GF-D8 (cell line): ENCODE measurements at places on chromosomes 2 and 18.

DNA sequence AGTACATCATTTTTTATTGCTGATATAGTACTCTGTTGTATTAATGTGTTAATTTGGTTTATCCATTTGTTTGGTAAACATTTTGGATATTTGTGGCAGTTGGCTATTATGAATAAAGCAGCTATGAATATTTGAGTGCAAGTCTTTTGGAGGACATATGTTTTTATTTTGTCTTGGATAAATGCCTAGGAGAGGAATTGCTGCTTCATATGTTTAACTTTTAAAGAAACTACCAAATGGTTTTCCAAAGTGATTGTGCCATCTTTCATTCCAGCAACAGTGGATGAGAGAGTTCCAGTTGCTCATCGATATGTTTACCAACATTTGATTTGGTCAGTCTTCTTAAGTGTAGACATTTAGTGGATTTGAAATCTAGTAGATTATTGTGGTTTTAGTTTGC, 51.8 kb downstream of the MERTK start:
- DNase-seq: no peak

- DNase-seq: no peak
These were observed 194.1 kb downstream of the SS18 start for GRCh38 chr18:25896178-25896780.

DNA sequence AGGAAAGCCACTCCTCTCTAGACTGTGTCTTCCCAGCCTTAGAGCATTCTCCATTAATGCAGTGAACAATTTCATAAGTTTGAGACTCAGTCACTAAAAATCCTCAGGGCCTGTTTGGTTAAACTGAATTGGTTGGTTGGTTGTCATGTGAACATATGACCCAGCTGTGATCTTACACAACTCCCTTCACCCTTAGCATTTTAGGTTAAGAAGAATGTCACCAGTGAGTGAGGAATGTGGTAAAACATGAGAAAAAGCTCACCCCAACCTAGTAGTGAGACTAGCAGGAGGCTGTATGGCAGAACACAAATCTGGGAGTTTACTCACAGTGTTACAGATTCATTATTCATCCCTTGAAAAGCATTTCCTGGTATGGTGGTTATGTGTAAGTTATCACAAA, 32.4 kb downstream of the LHCGR start:
- no peak for DNase-seq

GRCh38 chr2:181142514-181142913, 162.1 kb downstream of the UBE2E3 start:
- no peak for DNase-seq

DNA sequence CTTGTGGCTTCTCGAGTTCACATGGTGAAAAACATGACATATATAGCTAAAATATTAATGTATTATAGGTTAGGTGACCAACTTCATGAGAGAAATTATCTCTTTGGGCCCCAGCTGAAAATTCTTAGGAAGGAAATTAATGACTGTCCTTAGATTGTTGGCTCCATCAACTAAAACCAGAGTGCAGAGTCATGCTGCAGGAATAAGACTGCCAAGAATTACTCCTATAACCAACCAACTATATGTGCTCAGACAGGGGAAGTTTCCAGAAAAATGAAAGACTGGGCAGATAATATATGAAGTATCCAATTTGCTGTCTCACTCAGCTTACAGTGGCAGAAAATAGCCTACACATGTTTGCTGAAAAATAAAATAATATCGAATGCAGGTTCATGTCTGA, 71.0 kb upstream of the TMEFF2 start:
- no peak for DNase-seq

- DNase-seq: no peak
These were observed 111.4 kb upstream of the PGAP1 start for GRCh38 chr2:197037863-197038398.

- DNase-seq: no peak
These were observed 204.4 kb upstream of the TWIST2 start for GRCh38 chr2:238643400-238643907.

DNA sequence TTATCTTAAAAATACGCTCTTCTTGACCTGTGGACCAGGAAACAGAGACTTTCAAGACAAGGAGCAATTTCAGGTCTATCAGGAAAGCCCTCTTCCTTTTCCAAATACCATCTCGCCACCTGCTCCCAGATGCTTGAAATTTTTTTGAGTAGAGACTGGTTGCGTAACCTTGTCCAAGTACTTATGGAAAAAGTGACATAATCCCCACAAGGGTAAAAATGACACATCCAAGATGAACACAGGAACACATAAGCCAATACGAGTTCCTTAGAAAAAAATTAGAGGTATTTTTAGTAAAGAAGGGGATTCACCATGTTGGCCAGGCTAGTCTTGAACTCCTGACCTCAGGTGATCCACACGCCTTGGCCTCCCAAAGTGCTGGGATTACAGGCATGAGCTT, 1.8 kb downstream of the SERPINB13 start:
- DNase-seq: no peak

GRCh38 chr2:120936476-120937334, 201.0 kb downstream of the GLI2 start:
- DNase-seq: no peak

DNA sequence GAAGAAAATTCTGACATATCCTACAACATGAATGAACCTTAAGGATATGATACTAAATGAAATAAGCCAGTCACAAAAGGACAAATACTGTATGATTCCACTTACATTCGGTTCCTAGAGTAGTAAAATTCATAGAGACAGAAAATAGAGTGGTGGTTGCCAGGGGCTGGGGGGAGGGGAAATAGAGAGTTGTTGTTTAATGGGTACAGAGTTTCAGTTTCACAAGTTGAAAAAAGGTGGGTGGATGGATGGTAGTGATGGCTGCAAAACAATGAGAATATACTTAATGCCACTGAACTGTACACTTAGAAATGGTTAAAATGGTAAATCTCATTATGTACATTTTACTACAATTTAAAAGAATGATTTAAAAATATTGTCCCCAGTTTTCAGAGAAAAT, 53.3 kb upstream of the NFU1 start:
- no peak for DNase-seq

DNA sequence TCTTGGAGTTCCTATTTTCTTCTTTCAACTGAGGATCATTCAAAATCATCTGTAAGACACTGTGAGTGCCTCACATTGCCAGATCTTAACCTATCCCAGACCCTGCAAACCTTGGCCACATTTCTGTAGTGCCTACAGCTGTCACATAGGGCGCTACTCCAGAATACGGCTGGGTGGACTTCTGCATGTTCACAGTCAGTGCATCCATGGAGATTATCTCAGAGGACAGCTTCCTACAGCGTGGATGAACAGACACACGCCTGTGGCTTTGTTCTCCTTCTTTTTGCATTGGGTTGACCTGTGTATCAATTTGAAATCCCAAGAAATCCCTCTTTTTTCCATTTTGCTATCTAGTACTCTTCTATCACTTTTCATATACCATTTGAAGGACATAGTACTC, 1.9 kb upstream of the KLHL29 start:
- no peak for DNase-seq

DNA sequence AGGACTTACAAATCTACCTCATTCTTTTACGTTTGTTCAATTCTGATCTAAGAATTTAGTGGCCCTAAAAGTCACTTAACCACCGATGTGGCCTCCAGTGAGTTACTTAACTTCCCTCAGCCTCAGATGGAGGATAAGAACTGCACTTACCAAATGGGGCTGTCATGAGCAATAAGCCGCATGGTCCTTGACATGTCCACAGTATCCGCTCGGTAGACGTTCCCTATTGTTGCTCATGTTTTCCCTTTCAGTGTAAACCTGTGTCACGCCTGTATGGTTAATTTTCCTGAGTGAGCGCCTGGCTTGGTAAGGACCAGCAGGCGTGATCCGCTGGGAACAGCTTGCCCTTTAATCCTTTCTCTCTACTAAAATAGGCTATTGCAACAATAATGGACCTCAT, 20.3 kb downstream of the SEC11C start:
- no peak for DNase-seq

- DNase-seq: no peak
These were observed 5.4 kb downstream of the USP39 start for GRCh38 chr2:85621338-85621737.

DNA sequence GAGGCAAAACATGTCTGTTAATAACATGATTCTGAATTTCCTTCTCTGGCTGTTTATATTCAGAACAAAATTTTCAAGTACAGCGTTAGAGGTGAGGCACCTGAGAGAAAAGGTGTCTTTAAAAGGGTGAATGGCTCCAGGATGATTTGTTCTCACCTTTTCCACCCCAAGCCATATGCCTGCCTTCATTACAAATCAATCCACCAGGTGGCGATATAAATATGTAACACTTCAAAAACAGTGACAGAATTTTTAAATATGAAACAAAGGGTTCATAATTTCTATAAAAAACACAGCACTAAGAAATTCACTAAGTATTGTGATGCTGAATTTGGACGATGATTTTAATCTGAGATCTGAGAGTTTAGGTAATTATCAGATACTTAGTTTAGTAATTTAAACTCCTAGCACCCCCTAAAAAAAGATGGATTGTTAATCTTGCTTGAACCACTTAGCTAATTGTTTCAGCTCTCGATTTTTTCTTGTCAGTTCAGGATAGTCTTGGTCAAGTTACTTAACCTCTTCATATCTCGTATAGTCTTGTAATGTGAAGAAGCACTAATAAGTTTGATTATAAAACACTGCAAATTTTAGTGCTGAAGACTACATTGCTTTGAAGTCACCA, 528.8 kb downstream of the CPS1 start:
- DNase-seq: no peak

DNA sequence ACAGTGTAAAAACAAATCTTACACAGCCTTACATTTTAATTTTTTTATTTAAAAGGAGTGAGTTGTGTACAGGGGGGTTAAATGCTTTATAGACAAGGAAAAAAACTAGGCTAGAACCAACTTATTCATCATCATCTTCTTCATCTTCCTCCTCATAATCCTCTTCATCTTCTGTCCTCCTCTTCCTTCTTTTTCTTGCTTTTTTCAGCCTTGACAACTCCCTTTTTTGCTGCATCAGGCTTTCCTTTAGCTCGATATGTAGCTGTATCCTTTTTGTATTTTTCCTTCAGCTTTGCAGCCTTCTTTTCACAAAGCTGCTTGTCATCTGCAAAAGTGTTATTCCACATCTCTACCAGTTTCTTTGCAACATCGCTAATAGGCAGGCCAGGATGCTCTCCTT, 113.6 kb upstream of the SP5 start:
- no peak for DNase-seq

- no peak for DNase-seq
These were observed 351.6 kb downstream of the METTL4 start for GRCh38 chr18:2219706-2220105.

DNA sequence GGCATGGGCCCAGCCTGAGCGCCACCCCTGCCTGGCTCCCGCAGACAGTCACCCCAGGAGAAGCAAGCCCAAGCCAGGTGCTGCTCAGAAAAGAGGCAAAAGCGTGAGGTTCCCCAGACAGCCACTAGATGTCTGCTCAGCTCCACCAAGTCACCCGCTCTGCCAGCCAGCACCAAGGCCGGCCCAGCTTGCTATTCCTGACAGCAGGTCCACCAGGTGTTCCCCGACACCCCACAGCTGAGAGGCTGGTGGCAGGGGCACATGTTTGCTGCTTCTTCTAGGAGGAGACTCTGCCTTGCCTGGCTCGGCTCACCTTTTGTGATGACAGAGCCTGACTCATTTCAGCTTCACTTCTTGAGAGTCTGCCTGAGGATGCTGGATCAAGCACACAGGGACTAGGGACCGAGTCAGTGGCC, 206.7 kb downstream of the MGAT5 start:
- no peak for DNase-seq

- no peak for DNase-seq
These were observed 33.7 kb downstream of the MRPL33 start for GRCh38 chr2:27805180-27805579.

- DNase-seq: no peak
These were observed 67.3 kb upstream of the FANCL start for GRCh38 chr2:58308435-58308834.

DNA sequence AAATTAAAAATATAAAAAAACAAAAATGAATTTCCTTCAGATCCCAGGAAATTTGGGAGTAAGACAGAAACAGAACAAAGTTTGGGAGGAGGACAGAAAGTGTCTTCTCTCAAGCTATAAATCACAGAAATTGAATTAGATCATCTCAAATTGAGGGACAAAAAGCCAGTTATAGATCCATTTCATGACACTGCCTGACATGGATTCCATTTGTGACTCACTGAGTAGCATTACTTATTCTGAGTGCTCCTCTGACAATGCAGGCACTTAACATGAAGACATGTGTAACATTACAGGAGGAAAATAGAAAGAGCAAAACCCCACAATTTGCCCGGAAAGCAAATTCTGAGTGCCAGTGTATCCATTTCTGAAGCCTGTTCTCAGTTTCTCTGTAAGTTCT, 63.9 kb upstream of the CREB1 start:
- no peak for DNase-seq

GRCh38 chr18:13592246-13592645, 134.1 kb downstream of the FAM210A start:
- DNase-seq: peak; percentile 16

- no peak for DNase-seq
These were observed 42.3 kb downstream of the TRAF3IP1 start for GRCh38 chr2:238362626-238363025.

GRCh38 chr2:38505779-38506178, 96.9 kb downstream of the HNRNPLL start:
- no peak for DNase-seq

DNA sequence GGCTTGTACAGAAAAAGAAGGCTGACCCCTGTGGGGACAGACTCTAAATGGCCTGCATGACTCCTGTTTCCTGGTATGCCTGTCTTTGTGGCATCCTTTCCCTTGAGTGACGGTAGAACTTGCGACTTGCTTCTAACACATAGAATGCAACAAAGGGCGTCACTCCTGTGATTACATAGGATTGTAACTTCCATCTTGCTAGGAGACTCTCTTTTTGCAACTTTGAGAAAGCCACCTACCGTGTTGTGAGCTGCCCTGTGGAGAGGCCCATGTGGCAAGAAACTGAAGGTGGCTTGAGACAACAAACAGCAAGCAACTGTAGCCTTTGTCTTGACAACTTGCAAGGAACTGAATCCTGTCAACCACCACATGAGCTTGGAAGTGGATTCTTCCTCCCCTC, 46.5 kb downstream of the THNSL2 start:
- no peak for DNase-seq

DNA sequence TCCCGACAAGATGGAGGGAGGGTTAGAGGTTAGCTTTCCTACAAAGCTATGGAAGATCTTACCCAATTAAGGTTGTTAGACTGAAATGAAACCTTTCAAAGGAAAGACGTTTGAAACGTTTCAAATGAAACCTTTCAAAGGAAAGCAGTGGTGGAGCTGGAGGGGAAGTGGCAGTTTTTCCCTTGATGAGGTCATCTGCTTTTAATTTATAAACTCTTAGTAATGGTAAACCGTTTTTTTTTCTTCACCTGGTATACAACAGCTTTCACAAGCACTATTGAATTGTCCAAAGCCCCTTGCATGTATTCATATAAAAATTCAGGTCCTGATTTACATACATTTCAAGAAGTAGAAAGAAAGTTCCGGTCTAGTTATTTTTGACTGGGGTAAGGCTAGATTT, 7.4 kb downstream of the PMAIP1 start:
- peak; percentile 45 for DNase-seq
